ENCODE measurements at places on chromosomes 6 and 20. TPM values are rescaled to one million over a fixed set of nuclear protein-coding genes. Genes with fewer than 3 reads are reported as not detected.

DNA sequence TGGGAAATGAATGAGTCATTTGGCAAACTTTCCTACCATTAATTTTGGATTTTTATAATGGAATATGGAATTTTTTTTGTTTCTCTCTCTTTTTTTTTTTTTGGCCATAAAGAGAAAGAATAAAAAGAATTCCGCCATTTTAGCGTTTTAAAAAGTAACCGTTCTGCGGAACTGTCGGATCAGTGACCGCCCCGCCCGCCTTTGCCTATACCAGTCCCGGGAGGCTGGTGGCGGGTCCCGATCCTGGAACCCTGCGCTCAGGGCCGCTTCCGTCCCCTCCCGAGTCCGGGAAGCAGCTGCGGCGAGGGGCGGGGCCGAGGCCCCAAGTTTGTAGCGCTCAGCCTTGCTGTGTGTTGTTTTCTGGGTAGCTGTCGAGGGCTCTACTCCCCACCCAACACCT lies 609 bp downstream of the L3MBTL1 start:
- DNase-seq: no peak

The FAM83D gene
- 28.4 TPM for total RNA-seq

The OOEP gene
- 0.40 TPM for total RNA-seq

The TMEM74B gene
- total RNA-seq: 0.45 TPM

The TIAM2 gene
- total RNA-seq: 14.6 TPM

GRCh38 chr6:167094436-167094819 lies 28.5 kb upstream of the CCR6 start:
- no peak for DNase-seq

DNA sequence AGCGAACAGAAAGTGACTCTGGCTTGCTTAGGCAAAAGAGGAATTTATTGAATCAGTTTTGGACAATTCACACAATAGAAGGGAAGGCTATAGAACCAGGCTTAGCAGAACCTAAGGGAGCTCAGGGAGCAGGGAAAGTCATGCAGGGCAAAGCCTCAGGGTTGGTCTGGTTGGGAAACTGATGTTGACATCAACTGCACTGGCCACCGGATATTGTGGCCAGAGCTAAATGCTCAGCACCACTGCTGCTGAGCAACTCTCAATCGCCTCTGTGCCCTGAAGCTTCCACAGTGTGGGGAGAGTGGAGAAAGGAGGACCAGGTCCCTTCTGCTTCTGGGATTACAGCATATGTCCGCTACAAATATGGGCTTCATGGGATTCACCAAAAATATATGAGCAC lies 93.3 kb upstream of the GCM1 start:
- DNase-seq: no peak

DNA sequence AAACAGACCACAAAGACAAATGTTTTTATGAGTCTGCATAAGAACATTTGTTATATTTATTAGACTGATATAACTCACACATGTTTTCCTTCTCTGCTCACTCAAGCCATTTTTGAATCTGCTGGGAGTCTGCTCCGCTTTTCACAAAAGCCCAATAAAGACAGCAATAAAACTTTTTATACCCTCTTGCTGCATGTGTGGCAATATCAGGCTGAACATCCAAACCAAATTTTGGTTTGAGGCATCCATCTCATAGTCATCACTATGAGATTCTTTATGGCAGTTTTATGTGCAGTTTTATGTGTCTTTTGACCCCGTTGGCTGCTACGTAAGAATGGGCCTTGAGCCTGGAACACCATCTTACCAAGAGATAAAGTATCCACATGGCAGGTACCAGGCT lies 1276.8 kb upstream of the ADGRB3 start:
- no peak for DNase-seq

Measured in activated CD8-positive, alpha-beta memory T cell treated with anti-CD3 and anti-CD28 coated beads, Interleukin-2, amount 10 ng/mL, durations not matched to agents 7 days and 5 days (primary cell).